ENCODE measurements at places on chromosomes 12 and 14. TPM values are rescaled to one million over a fixed set of nuclear protein-coding genes. Genes with fewer than 3 reads are reported as not detected.

The CDH24 gene
- 46.0 TPM for polyA plus RNA-seq

The C3AR1 gene
- 6.9 TPM for polyA plus RNA-seq

The ANKRD33 gene
- 0.21 TPM for polyA plus RNA-seq

The TEAD4 gene
- 2.8 TPM for polyA plus RNA-seq

The HOMEZ gene
- 12.0 TPM for polyA plus RNA-seq

The LTB4R2 gene
- polyA plus RNA-seq, result 2.5 TPM

The GRIN2B gene
- 15.8 TPM for polyA plus RNA-seq

The DPF3 gene
- polyA plus RNA-seq, result 14.5 TPM

The KRT83 gene
- polyA plus RNA-seq, result not detected

The SCNN1A gene
- polyA plus RNA-seq, result 0.76 TPM

The CLBA1 gene
- 16.8 TPM for polyA plus RNA-seq

The RND1 gene
- 41.7 TPM for polyA plus RNA-seq

The MMP19 gene
- 0.74 TPM for polyA plus RNA-seq

The BCL11B gene
- polyA plus RNA-seq, result 12.9 TPM

The TMEM179 gene
- 65.5 TPM for polyA plus RNA-seq

All from spinal cord (tissue), 10 donors.